Ureter (tissue), 1 donor: ENCODE measurements at places on chromosomes 11 and 22. TPM values are rescaled to one million over a fixed set of nuclear protein-coding genes. Genes with fewer than 3 reads are reported as not detected.
A peak's percentile ranks its signal among the peaks of the same experiment; 100 is the strongest.

IMMP1L gene
- 26.5 TPM for total RNA-seq

DNA sequence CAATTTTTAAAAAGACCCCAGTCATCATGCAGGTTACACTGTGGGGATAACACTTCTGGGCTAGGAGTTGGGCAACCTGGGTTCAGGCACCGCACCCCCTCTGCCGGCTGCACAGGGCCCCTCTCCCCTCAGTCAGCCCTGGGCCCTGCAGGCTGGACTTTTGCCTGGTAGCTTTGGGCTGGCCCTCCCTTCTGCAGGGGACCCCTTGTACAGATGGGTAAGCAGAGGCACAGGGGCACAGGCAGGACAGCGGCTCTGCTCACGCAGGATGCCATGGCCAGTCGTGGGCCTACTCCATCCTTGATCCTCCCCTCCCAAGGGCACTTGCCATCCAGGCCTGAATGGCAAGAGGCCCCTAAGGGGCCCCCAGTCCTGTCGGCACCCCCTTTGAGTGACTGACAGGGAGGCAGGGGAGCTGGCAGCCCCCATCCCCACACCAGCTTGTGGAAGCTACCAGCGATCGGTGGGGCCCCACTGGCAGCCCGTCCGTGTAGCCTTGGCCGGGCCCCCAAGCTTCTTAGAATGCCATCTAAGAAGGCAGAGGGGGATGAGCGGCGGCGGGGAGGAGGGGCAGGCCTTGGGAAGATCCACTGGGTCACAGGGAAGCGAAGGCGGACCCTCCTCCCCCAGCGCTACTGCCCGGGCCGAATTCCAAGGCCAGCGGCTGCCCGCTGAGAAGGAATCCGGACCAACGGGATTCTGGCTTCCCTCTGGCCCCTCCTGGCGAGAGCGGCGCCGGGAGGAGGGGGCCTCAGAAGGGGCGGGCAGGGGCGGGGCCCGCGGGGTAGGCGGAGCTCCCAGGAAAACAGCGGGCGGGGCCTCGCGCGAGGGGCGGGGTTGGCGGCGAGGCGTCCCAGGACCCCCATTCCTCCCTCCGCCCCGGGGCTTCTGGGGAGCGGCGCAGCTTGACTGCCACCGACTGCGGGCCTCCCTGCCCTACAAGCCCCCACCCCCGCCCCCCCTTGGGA lies 6.8 kb upstream of the CHKA start:
- DNase-seq, result peak; percentile 71

DNA sequence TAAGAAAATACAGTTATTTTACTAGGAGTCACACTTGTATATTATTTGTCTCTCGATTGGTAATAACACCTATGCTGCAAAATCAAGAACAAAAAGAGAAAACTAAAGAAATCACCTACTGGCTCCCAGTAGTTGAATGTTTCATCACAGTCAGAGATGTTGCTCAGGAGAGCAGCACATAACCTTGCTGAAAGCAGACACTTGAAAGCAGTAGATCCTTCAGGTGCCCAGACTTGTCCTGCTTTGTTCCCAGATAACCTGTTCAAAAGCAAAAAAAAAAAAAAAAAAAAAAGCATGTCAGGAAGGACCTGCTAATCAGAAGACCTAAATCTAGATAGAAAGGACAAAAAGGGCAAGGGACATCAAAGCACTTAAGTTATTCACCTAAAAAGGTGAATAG lies 1.3 kb downstream of the ALG9 start:
- no peak for DNase-seq

APOL2 gene
- 52.7 TPM for total RNA-seq

DNA sequence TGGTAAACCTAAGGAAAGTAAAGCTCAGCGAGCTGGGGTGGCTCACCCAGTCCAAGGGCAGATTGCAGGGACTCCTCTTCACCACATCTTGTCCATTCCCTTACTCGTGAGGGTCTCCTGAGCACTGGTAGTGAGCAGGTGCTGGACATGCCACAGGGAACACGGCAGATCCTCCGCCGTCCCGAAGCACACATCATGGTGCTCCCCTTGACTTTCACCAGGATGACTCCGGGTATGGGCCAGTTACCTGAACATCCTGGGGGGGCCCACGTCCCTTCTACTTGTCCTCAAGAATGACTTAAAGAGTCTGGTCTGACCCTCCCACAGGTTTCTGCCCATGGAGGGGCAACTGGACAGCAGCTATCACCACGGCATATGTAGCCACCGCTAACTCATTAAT lies 8.0 kb upstream of the SF1 start:
- DNase-seq, result no peak

- DNase-seq, result no peak
Observed at GRCh38 chr11:61120706-61121191, 18.5 kb downstream of the CD5 start.

MUC5B gene
- not detected for total RNA-seq

GRCh38 chr11:83521647-83522596 lies 235.8 kb upstream of the CCDC90B start:
- no peak for DNase-seq

DNA sequence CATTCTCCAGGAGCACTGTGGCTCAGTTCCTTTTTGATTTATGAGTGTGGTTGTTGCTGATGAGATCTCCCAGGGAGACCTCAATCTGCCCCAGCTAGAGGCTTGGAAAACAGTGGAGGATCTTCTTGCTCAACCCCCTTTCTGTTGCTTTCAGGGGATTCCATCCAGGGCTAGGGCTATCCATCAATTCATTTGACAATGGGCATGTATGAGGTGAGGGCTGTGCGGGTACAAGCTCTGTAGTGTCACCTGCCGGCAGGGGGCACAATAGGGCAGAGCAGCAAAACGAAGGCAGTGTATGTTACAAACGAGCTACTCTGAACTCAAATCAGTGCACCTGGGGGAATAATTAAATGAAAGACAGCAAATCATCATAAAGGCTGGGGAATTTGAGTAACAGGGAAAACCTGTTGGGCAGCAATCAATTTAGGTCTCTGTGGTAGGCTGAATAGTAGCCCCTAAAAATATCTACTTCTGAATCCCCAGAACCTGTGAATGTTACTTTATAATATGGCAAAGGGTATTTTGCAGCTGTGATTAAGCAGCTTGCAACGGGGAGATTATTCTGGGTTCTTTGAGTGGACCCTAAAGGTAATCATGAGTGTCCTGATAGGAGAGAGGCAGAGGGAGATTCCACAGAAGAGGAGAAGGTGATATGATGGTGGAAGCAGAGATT lies 170.3 kb upstream of the ZBED5 start:
- DNase-seq, result peak; percentile 65

MS4A6A gene
- 51.1 TPM for total RNA-seq

PI4KA gene
- 129 TPM for total RNA-seq

C22orf31 gene
- total RNA-seq, result not detected

STX5 gene
- total RNA-seq, result 30.1 TPM

DNA sequence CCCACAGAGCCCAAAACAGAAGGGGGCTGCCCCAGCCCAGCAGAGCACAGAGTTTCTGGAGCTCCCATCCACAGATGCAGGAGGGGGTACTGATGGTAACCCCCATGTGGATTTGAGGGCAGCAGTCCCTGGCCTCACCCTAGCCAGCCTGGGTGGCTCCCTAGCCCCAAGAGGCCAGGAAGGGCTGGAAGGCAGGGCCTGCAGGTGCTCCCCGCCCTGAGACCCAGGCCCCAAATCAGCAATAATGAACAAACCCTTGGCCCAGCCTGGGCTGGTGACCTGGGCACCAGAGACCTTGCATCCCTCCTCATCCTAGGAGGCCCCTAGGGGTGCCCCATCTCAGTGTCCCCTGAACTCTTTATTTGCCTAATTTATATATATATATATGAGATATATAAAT lies 61.6 kb downstream of the MORC2 start:
- no peak for DNase-seq

DNA sequence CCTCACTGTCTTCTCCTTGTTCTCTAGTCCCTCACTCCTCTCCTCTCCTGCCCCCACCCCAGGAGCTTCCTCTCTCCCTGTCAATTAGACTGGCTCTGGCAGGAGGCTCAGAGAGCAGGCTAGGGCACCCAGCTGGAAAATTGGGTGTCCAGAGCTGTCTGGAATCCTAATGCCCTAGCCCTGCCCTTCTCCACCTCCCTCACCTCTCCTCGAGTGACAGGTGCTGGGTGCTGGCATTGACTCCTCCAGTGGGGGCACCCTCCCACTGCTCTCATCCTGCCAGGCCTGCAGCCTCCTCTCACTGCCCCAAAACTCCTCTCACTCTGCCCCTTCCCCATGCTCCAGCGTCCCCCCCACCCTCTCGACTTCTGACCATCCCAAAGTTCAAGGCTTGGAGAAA lies 68.9 kb downstream of the CYTH4 start:
- no peak for DNase-seq

FOLH1 gene
- total RNA-seq, result 0.65 TPM

EXPH5 gene
- total RNA-seq, result 19.5 TPM

THY1 gene
- total RNA-seq, result 4.5 TPM

DNA sequence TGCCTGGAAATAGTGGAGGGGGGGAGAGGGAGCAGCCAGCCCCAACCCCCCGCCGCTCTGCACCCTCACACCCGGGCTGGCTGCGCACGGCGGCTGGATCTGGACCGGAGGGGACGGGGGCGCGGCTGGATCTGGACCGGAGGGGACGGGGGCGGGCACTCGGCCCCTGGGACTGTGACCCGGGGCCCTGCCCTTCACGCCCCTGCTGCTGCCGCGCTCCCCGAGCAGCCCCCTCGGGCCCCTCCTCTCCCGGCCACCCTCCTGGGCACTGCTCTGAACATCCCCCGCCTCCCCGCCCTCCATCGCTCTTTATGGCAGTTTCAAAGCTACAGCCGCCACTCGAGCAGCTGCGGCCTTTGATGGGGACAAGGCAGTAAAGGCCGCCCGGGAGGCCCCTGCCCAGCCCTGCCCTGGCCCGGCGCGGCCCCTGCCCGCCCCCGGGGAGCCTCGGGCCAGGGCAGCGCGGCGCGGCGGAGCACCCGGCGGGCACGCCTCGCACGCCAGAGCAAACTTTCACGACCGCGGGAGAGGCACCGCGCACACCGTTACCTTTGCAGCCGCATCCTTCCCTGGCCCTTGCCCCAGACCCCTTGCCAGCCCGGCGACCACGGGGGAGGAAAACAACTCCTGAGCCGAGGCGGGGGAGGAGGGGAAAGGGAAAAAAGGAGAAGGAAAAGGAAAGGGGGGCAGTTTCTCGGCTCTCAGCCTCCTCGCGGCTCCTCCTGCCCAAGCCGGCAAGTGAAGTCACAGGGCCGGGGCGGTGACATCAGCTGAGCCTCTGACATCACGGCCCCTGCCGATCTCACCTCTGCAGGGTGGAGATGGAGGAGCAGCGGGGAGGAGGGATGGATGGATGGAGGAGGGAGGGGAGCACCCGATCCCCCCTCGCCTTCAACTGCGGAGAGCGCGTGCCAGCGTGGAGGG lies 13.1 kb upstream of the TCF20 start:
- DNase-seq, result no peak

DNA sequence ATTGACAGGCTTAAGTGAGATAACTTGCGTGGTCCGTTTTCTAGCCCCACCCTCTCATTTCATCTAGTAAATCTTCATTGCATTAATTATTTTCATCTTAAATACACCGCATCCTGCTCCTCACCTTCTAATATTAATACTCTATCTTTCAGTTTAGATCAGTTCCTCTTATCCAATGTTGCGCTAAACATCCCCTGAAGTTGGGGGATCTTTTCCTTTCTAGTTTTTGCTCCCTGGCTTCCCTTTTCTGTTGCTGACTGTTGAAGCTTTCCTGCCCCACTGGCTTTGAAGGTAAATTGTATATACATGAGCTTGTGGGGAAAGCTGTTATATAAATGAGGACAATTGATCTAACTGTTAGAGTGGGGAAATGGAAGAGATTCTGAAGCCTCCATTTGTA lies 7.2 kb downstream of the CAT start:
- no peak for DNase-seq

PATE3 gene
- not detected for total RNA-seq

GRCh38 chr11:108235633-108236032 lies 12.8 kb downstream of the ATM start:
- no peak for DNase-seq

RBMXL2 gene
- not detected for total RNA-seq
